ENCODE measurements at places on chromosomes 3 and 15.

DNA sequence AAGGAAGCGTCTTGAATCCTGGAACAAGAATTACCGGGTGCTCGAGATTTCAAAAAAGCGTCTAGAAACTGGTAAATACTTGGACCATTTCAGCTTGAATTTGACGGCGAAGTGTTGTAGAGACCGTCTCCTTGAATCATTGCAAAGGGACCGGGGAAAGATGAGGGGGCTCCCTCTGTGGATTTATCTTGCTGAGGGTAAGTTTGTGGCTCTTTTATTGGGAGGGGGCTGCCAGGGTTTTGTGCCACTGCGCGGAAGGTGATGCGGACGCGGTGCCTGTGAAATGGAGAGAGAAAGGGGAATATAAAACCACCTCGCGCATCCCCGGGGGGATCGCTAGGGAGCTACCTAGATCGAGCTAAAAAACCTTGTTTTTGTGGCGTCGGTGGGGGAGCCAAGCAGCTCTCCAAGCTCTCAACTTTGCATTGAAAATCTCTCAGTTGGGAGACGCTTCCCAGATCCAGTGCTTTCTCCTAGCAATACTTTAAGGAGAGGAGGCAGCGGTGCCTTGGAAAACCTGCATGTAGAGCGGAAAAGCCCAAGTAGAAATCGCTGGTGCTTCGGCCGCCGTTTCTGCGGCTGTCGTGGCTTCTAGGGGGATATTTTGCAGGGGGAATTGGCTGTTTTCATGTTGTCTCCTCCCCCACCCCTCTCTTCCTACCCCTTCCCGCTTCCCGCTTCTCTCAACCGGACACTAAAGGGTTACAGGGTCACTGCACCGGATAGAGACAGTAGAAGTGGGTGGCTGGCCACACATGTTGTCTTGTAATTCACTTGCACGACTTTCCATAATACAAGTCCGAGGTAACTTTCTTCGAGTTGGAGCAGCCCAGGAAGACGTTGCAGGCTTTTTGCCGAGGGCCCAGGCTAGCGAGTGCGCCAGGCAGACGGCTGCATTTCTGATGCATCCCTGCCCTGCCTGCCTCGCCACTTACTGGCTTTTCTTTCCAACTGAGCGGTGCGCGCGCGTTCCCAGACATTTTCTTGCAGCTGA is 187.6 kb downstream of the NLGN1 start:
- DNase-seq: no peak
- H3K4me1 ChIP-seq: peaks cover 7% of the 10 kb centered on the region
- H3K36me3 ChIP-seq: no peaks in the 10 kb centered on the region
- peak overlapping the region; percentile 62 for H3K4me3 ChIP-seq
- no peaks in the 10 kb centered on the region for H3K27me3 ChIP-seq
- H3K27ac ChIP-seq: no peak overlapping the region

DNA sequence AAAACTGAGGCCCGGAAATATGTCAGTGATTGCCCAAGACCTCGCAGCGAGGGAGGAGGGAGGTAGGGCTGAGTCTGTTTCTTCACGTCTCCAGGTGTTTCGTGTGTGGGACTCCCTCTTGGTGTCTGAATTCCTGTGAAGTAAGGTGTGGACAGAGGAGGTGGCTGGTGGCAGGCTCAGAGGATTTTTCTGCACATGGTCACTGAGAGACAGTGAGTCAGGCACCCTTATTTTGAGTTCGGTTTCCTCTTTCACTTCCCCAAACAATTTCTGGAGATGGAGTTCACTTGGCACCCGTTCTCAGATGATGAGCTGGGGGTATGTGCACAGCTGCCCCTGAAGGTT is 46.3 kb upstream of the VPS8 start:
- H3K27me3 ChIP-seq: peaks cover 9% of the 10 kb centered on the region
- H3K27ac ChIP-seq: peak overlapping the region; percentile 68
- DNase-seq: no peak
- no peaks in the 10 kb centered on the region for H3K36me3 ChIP-seq

GRCh38 chr3:7272203-7272602 is 411.3 kb downstream of the GRM7 start:
- no peak for DNase-seq
- H3K4me3 ChIP-seq: no peak overlapping the region
- no peaks in the 10 kb centered on the region for H3K27me3 ChIP-seq
- no peaks in the 10 kb centered on the region for H3K4me1 ChIP-seq

DNA sequence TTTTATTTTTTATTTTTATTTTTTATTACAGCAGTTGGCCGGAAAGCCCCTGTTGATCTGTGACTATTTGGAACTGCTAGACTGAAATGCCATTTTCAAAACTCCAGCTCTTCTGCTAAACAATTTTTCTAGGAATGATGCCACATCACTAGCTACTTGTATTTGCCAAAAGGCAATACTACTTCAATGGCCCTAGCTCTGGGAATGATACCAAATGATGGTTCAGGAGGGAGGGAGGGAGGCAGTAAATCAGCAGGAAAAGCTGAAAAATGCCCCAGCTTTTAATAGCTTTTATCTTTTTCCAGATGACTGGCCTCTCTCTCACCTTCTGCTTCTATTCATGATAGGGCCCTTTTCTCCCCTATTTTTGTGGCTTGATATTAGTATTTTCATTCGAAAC is 2.6 kb upstream of the CHL1 start:
- no peak for DNase-seq
- H3K4me1 ChIP-seq: peaks cover 7% of the 10 kb centered on the region
- no peaks in the 10 kb centered on the region for H3K27me3 ChIP-seq

DNA sequence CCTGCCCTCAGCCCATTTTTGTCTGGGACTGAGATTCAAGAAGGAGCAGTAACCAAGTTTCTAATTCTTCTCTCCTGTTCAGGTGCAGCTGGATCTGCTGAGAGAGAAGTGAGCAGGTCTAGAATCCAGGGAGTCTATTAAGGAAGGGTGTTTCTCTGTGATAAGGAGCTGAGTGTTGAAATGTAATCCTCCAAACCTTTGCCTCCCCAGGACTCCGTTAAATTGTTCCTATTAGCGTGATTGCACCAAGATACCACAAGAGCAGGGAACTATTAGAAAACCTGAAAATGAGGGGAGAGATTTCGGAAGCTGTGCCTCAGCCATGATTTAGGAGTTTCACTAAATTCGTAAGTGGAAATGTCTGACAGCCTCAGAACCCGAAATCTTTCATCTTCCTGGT is 192.6 kb downstream of the EBLN2 start:
- no peaks in the 10 kb centered on the region for H3K36me3 ChIP-seq
- DNase-seq: no peak
- no peak overlapping the region for H3K4me3 ChIP-seq
- no peaks in the 10 kb centered on the region for H3K4me1 ChIP-seq

- no peaks in the 10 kb centered on the region for H3K27me3 ChIP-seq
- peaks cover 18% of the 10 kb centered on the region for H3K36me3 ChIP-seq
- H3K27ac ChIP-seq: no peak overlapping the region
- no peak for DNase-seq
- peaks cover 46% of the 10 kb centered on the region for H3K4me1 ChIP-seq
These were observed 2.3 kb upstream of the GMPPB start for GRCh38 chr3:49725906-49726681.

GRCh38 chr15:33860754-33861153 is 107.5 kb upstream of the CHRM5 start:
- peaks cover 6% of the 10 kb centered on the region for H3K4me1 ChIP-seq
- no peak for DNase-seq
- no peak overlapping the region for H3K4me3 ChIP-seq
- H3K36me3 ChIP-seq: no peaks in the 10 kb centered on the region

DNA sequence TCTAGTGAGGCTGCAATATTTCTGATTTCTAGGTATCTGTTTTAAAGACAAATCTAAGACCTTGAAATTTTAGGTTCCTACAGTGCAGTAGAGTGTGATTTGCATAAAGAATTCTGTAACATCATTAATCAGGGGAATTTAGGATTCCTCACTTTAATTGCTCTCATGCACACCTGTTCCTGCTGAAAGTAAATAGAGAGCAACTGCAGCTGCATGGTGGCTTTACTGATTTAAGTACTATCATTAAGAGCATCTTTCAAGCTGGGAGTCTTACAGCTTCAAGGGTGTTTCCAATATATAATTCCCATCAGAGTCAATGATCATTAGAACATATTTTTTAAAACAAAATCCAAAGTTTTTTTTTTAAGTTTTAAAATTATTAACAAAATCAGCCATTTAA is 36.0 kb upstream of the C3orf70 start:
- no peak overlapping the region for H3K27ac ChIP-seq
- H3K4me3 ChIP-seq: no peak overlapping the region
- H3K4me1 ChIP-seq: no peaks in the 10 kb centered on the region
- H3K27me3 ChIP-seq: no peaks in the 10 kb centered on the region
- DNase-seq: no peak

- H3K4me1 ChIP-seq: no peaks in the 10 kb centered on the region
- no peak overlapping the region for H3K4me3 ChIP-seq
- H3K36me3 ChIP-seq: no peaks in the 10 kb centered on the region
- no peaks in the 10 kb centered on the region for H3K27me3 ChIP-seq
- H3K27ac ChIP-seq: no peak overlapping the region
These were observed 16.4 kb upstream of the CBLB start for GRCh38 chr3:105885256-105885655.

- no peak overlapping the region for H3K4me3 ChIP-seq
- H3K27me3 ChIP-seq: no peaks in the 10 kb centered on the region
- peaks cover 12% of the 10 kb centered on the region for H3K4me1 ChIP-seq
- peaks cover 43% of the 10 kb centered on the region for H3K36me3 ChIP-seq
- DNase-seq: no peak
These were observed 91.2 kb downstream of the DUT start for GRCh38 chr15:48422401-48422800.

- no peak overlapping the region for H3K4me3 ChIP-seq
- H3K27ac ChIP-seq: no peak overlapping the region
- no peaks in the 10 kb centered on the region for H3K36me3 ChIP-seq
- no peaks in the 10 kb centered on the region for H3K27me3 ChIP-seq
- no peak for DNase-seq
These were observed 20.5 kb downstream of the RBP2 start for GRCh38 chr3:139455855-139456254.

- peaks cover 55% of the 10 kb centered on the region for H3K4me1 ChIP-seq
- peaks cover 26% of the 10 kb centered on the region for H3K27me3 ChIP-seq
- no peak overlapping the region for H3K27ac ChIP-seq
- H3K4me3 ChIP-seq: no peak overlapping the region
- DNase-seq: no peak
- H3K36me3 ChIP-seq: no peaks in the 10 kb centered on the region
These were observed 241.9 kb upstream of the TOPAZ1 start for GRCh38 chr3:43999728-44000319.
